ENCODE measurements at places on chromosomes 16 and 17.

- no peak for DNase-seq
Observed at GRCh38 chr17:6843241-6843880, 11.8 kb upstream of the TEKT1 start.

DNA sequence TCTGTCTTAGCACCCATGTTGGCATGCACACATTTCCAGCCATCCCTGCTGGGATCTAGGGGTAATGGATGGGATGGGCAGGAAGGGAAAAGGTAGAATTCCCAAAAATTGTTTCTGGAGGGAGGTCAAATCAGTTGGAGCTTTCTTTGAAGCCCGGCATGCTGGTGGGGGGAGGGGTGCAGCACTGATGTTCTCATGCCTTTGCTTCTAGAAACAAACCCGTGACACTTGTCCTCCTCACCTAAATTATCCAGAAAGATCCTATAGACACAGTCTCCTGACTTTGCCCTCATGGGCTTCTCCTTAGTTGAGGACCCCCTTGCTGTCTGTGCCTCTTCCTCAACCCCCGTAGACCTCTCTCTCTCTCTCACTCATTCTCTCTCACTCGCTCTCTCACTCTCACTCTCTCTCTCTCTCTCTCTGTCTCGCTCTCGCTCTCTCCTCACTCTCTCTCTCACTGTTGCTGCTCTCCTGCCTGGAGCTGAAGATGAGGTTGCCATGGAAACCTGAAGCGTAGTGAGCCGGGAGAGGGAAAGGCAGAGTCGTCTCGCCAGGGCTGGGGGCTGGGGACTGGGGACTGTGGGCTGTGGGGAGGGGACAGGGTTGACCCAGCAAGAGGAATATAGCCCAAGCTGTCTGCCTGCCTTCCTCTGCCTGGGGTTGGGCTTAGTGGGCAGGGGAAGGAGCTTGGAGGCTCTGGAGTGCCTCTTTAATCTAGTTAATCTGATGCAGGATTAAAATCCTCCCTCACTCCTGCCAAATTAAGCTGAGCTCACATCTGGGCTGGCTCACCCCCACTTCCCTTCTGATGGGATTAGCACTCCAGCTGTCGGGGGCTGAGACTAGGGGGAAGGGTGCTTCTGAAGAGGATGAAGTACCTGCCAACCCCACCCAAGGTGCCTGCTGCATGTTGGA, 16.1 kb downstream of the LASP1 start:
- DNase-seq, result no peak

DNA sequence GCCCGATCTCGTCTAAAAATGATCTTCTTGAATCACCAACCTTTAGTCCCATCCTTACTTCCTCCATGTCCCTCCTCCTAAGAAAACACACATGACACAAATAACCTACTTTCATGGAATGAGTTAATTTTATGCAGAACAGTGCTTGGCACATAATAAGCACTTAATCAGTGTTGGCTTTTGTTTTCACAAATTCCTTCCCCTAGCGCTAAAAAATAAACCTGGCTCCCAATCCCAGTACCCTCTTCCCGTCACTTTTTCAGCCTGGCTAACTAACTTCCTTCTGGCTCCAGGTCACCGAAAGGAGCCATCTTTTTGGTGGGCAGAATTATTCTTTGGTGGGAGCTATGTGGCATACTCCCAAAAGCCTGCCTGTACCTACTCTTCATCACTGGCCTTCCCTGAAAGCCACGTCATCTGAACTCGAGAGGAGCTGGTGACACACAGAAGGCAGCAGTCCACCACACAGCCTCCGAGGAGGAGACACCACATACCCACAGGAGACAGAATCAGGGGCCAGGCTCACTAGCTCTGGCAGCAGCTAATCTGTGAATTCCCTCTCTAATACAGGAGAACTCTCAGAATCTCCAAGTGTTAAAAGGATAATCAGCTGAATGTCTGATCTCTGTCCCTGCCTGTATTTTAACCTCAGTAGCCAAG, 114.5 kb downstream of the SMG6 start:
- no peak for DNase-seq

GRCh38 chr17:27294689-27295630, 1.0 kb downstream of the WSB1 start:
- peak; percentile 12 for DNase-seq

DNA sequence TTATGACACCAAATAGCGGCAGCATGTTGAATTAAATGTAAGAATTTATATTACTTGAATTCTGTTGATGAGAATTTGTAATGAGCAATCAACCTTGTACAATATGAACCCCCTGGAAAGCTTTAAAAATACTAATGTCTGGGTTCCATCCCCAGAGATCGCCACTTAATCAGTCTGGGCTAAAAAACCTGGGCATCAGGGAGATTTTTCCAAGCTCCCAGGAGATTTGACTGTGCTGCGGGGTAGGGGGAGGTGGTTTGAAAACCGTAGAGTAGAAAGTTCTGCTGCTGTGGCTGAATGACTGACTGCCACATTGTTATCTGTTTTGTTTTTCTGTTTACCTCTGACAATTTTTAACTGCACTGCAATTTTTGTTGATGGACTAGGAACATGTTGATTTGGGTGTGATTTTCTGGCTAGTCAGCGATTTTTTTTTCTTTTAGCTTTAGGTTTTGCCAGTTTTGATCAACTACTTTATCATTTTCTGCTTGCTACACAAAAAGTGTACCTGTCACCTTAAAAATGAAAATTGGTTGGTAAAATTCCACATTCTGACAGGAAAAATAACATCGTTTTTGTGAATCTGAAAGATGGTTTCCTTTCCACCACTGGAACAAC, 79.3 kb downstream of the PCTP start:
- no peak for DNase-seq

GRCh38 chr16:5722116-5722619, 624.6 kb upstream of the EEF2KMT start:
- DNase-seq, result no peak

DNA sequence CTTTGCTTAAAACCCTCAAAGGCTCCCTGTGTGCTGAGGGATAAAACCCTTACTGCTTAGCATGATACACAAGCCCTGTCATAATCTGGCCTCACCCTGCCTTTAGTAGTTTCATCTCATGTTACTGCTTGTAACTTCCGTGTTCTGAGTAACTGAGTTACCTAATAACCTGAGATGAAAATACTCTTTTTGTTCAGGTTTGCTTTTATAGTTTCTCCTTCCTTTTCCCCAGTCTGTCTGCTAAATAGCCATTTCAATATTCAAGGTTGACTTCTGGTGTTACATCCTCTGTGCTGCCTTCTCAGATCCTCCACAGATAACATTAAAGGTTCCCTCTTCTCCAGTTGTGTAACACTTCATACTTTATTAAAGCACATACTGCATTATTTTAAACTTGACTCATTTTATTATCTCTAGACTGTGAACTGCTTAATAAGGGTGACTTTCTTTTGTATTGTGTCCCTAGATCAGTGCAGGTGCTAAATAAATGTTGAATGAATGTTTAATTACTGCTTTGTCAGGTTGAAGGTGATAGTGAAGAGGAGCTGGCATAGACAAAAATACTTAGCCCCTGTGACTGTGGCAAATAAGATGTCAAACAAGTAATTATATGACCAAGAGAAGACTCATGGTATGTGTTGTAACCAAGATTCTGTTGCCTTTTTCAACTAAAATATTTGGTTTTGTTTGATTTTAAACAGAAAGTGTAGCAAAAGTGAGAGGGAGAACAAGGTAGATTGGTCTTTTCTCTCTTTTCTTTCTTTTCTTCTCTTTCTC, 47.8 kb downstream of the NFAT5 start:
- no peak for DNase-seq

GRCh38 chr16:20191566-20191965, 117.9 kb upstream of the GPR139 start:
- DNase-seq, result no peak

- no peak for DNase-seq
Observed at GRCh38 chr17:51165680-51166197, 472 bp upstream of the NME2 start.

- no peak for DNase-seq
Observed at GRCh38 chr16:4529085-4530060, 9.2 kb downstream of the CDIP1 start.

GRCh38 chr16:9077091-9077809, 14.2 kb upstream of the HAPSTR1 start:
- no peak for DNase-seq

DNA sequence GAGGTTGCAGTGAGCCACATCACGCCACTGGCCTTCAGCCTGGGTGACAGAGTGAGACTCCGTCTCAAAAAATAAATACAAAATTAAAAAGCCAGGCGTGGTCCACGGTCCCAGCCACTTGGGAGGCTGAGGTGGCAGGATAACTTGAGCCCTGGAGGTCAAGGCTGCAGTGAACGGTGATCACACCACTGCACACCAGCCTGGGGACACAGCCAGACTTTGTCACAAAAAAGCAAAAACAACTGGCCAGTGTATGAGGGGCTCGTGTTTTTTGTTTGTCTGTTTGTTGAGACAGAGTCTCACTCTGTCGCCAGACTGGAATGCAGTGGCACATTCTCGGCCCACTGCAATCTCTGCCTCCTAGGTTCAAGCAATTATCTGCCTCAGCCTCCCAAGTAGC, 1.2 kb upstream of the UBB start:
- no peak for DNase-seq

- no peak for DNase-seq
Observed at GRCh38 chr16:82031116-82032084, 3.7 kb upstream of the HSD17B2 start.

DNA sequence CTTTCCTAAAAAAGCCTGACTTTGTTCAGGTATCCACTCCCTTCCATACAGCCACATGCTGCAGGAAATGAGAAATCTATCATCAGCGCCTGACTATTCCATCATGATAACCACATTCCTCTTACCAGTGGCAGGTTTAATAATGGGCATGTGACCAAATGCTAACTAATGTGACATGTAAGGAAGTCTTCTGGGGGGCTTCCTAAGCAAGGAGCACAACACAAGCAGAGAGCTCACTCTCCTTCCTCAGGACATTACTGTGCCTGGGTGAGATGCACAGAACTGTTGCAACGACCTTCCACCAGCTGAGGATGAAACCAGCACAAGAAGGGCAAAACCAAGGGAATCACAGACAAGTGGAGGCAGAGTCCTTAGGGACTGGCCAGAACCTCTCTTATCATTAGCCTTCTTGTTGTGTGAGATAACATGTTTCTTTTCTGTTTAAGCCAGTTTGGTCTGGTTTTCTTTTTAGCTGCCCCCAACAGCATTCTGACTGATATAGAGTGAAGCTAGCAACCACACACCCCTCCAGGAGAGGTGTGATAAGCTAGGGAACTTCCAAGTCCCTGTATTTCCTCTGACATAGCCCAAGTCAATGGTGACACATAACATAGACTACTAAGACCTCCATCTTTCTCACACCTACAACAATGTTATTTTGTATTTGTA, 16.9 kb downstream of the MYO1D start:
- no peak for DNase-seq

DNA sequence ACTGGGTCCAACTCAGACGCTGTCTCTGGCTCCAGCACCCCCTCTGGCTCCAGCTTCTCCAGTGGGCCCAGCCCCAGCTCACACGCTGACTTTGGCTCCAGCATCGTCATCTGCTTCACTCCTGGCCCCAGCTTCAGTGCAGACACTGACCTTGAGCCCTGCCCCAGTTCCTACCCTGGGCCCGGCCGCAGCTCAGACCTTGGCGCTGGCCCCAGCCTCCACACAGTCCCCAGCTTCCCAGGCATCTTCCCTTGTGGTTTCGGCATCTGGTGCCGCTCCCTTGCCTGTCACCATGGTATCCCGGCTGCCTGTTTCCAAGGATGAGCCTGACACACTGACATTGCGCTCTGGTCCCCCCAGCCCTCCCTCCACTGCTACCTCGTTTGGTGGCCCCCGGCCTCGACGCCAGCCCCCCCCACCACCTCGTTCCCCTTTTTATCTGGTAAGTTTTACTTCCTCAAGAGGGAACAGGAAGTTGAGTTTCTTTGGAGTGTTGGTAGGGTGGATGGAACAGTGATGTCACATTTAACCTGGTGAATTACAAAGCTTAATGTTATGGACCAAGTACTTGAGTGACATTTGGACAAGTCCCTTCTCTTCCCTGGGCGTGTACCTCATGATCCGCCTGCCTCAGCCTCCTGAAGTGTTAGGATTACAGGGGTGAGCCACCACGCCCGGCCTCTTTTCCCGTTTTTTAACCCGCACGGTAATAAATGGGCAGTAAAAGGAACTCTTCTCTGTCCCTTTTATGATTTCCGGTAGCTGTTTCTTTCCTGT, 23.4 kb upstream of the PHKG2 start:
- no peak for DNase-seq

DNA sequence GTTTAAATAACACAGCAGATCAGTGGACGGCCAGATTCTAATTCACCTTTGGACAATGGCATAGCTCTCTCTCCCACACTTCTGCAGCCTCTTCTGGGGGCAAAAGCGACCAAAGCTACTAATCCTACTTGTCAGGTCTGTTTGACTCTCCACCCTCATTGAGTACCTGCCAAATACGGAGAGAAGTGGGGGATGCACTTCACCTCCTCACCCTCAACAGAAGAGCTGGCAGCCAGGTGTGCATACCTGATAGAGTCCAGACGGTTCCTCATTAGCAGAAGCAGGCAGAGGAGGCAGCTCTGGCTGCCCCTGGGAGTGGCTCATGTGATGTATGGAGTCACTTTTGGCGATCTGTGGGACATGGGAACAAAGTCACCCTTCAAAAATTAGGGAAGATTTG, 4.9 kb downstream of the DNAH3 start:
- DNase-seq, result no peak
